Left lung (tissue), 14 donors: ENCODE measurements at places on chromosomes 12 and 14. TPM values are rescaled to one million over a fixed set of nuclear protein-coding genes. Genes with fewer than 3 reads are reported as not detected.

SLC16A7 gene
- polyA plus RNA-seq, result 2.5 TPM

ZDHHC22 gene
- polyA plus RNA-seq, result 0.08 TPM

MYBPC1 gene
- 0.20 TPM for polyA plus RNA-seq

GPR84 gene
- polyA plus RNA-seq, result 0.41 TPM

LRP1-AS gene
- 0.69 TPM for polyA plus RNA-seq

FBLN5 gene
- polyA plus RNA-seq, result 74.9 TPM

TOMM20L gene
- polyA plus RNA-seq, result 0.95 TPM

MARS1 gene
- 153 TPM for polyA plus RNA-seq

PRPF40B gene
- polyA plus RNA-seq, result 23.6 TPM

ERP27 gene
- 6.3 TPM for polyA plus RNA-seq

KRT81 gene
- 0.26 TPM for polyA plus RNA-seq
